ENCODE measurements at places on chromosomes 11 and 22.

- DNase-seq = no peak
These were observed 1.1 kb downstream of the SCGB1A1 start for GRCh38 chr11:62419943-62420342.

GRCh38 chr11:58433638-58434203 lies 5.8 kb upstream of the OR5B2 start:
- no peak for DNase-seq

- no peak for DNase-seq
These were observed 209.5 kb downstream of the CASP12 start for GRCh38 chr11:104688731-104689130.

DNA sequence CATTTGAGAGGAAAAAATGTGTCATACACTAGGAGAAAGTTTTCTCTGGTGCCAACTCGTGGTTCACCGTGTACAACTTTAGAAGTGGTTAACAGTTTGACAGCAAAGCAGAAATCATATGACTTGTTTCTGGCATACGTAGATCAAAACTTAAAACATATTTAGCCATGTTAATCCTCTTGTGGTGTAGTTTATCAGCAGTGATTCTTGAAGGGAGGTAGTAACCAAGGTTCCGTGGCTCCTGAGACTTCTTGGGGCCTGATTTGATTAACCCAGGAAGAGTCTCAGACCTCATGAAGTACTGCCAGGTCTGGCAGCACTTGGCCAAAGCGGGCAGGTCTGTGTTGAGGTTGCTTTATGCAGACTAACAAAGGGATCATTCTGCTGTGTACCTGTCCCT lies 40.5 kb downstream of the SREBF2 start:
- no peak for DNase-seq

GRCh38 chr22:25219948-25220442 lies 556 bp downstream of the CRYBB2 start:
- no peak for DNase-seq

DNA sequence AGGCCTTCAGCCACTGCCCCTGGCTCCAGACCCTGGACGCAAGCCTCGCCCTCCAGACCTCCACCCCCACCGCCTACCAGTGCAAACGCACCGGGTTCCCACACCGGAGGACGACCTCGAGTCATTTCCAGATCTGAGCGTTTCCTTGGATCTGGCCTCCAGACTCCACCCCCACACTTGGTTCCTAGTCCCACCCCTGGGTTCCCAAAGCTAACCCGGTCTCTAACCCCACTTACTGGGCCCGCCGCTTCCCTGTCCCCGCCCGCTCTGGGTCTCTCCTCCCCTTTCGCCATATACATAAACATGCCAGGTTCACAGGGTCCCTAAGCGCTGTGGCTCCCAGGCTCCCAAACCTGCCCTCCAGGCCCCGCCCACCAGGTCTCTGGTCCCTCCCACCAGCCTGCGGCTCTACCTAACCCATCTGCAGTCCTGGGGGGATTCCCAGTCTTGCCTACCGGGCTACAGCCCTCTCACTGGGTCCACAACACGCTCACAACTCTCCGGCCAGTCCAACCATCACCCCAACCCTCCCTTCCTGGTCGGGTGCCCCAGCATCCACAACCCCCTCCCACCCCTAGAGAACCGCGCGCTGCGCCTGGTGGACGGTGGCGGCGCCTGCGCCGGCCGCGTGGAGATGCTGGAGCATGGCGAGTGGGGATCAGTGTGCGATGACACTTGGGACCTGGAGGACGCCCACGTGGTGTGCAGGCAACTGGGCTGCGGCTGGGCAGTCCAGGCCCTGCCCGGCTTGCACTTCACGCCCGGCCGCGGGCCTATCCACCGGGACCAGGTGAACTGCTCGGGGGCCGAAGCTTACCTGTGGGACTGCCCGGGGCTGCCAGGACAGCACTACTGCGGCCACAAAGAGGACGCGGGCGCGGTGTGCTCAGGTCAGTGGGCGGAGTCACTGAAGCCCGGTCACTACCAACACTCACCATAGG lies 36.7 kb downstream of the CD6 start:
- DNase-seq = no peak

- no peak for DNase-seq
These were observed 5.3 kb downstream of the CD44 start for GRCh38 chr11:35144136-35144741.

- no peak for DNase-seq
These were observed at the start of gene CALCA for GRCh38 chr11:14971865-14972580. CALCA (minus strand) TSS chr11:14972351; CDS start chr11:14971192, 1,159 bp downstream.

DNA sequence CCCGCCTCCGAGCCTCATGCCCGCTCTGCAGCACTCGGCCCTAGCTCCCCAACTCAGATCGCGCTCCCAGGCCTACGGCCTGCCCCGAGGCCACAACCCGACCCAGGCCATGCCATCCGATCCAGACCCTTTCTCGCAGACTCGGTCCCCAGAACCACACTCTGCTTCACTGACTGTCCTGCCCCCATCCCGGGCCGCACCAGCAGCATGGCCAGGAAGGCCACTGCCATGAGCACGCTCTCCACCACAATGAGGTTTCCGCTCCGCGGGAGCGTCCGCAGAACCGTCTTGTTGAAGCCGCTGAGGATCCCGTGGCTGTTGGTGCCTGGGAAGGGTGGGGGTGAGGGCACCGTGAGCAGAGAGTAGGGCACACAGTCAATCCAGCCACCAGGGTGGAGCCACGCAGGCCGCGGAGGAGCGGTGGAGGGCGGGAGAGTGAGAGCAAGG lies 6.4 kb downstream of the UNC93B1 start:
- DNase-seq = no peak

- no peak for DNase-seq
These were observed 53.4 kb downstream of the SCGB1A1 start for GRCh38 chr11:62472063-62472884.
